ENCODE measurements at places on chromosomes 2 and 18.
A peak's percentile ranks its signal among the peaks of the same experiment; 100 is the strongest.

- DNase-seq: no peak
Measured at GRCh38 chr2:65530547-65531320, 98.3 kb upstream of the SPRED2 start.

- DNase-seq: no peak
Measured at GRCh38 chr2:231708773-231709635, 679 bp downstream of the PTMA start.

GRCh38 chr18:23283916-23284430 lies 148.7 kb downstream of the CABLES1 start:
- DNase-seq: no peak

- DNase-seq: peak; percentile 80
Measured at GRCh38 chr2:231394211-231395141, 1.0 kb upstream of the B3GNT7 start.

- no peak for DNase-seq
Measured at GRCh38 chr18:20966795-20967194, 144.8 kb downstream of the ROCK1 start.

- DNase-seq: no peak
Measured at GRCh38 chr18:42156281-42156680, 201.2 kb downstream of the PIK3C3 start.

GRCh38 chr2:230578106-230578505 lies 134.5 kb upstream of the CAB39 start:
- no peak for DNase-seq

DNA sequence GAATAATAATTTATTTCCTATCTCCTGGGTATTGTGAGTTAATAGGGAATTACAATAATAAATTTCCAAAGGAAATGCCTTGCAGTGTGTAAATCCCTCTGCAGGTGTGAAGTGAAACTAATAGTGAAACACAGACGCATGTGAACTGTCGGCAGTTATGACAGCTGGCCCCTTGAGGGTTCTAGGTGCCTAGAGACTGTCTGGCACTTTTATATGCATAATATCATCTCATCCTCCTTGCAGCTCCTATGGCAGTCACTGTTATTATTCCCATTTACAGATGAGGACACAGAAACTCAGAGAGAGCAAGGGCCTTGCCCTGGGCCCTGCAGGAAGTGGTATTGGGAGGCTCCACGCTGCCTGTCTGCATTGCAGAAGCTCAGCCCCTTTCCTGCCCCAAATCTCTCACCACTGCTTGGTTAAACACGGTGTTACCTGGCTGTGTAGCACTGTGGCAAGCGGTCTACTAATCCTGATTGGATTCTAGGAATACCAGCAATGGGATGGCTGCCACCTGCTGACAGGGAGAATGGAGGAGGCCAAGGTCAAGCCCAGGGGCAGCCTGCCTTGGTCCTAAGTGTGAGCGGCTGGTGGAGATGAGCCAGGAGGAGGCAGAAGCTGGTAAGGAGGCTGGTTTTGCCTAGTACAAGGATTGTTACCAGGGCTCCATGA lies 32.8 kb upstream of the ACKR3 start:
- no peak for DNase-seq

GRCh38 chr18:44518666-44519065 lies 162.0 kb upstream of the SETBP1 start:
- DNase-seq: no peak

DNA sequence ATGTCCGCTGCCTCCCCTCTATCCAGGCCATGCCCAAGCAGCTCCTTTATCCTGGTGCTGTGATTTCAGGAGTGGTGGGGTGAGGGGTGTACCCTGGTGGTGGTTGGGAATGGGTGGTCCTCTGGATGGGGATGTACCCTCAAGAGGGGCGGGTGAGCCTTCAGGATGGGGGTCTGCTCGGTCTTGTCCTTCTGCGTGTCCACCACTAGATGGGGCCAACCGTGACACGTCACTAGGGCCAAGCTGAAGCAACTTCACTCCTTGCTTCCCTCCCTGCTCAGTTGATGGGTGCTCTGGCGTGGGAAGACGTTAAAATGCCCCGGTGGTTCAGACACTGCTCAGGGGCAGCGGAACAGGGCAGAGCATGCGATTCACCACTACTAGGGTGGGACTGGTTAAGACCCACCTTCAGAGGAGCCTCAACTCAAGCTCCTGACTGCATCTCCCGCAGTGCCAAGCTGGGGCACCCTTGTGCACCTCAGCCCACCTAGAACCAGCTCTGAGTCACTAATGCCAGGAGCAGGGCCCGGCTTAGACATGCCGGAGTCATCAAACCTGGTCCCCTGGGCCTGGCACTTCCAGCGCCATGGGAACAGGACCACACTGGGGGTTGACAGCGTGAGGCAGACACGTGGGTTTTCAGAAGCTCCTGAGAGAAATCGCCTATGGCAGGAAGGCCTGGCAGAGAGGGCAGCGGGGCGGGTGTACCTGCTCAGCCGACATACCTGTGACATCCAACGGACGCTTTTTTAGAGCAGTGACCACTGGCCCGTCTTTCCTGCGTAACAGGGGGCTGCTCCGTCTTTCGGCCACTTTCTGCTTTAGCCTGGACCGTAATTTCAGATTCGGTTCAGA lies 256.7 kb downstream of the HDAC4 start:
- DNase-seq: peak; percentile 50

- no peak for DNase-seq
Measured at GRCh38 chr2:12675801-12676200, 40.9 kb upstream of the TRIB2 start.

- no peak for DNase-seq
Measured at GRCh38 chr2:126750506-126750905, 94.5 kb downstream of the GYPC start.

DNA sequence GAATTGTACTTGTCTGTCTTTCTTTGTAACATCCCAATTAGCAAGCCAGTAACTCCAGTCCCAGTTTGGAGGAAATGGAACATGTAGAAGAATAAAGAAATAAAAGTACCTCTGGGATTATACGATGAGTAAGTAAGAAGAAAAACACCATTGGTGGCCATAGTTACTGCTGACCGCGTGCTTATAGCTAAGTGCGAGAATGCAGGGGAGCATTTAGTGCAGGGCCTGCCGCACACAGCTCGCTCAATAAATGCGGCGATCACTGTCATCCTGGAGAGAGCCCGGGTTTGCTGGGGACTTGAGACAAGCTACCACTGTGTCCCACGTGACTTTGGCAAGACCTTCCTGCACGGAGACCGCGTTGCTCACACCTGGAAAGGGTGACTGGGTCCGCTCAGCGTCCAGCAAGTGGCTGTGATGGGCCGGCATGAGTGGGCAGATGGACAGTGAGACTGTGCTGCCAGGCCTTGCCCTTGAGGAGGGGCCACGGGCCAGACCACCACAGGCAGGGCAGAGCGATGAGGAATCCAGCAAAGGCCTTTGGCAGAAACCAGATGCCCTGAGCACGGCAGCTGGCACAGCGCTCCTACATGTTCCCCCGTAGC lies 54.8 kb downstream of the ADI1 start:
- no peak for DNase-seq

DNA sequence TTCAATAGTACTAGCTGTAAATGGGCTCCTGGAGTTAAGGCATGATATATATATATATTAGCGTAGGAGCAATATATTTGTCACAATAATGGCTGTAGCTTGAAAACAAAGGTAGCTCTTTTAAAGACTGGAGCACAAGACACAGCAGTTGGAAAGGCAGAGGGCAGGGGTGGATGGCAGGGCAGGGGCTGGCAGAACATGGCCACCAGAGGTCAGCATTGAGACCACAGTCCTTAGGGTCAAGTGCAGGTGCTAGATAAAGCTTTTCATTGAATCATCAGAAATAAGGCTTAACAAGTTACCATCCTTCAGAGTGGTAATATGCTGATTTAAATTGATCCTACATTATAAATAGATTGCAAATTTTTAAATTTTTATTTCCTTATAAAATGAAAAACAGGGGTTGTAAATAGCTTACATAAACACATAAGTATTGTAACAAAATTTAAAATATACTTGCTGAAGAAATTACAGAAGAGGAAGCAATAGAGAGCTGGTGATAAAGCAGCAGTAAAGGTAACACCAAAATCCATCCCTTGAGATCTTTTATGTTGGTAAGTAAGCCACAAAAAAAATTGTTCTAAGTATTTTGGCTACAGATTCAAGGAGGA lies 161.2 kb upstream of the PIEZO2 start:
- DNase-seq: no peak

DNA sequence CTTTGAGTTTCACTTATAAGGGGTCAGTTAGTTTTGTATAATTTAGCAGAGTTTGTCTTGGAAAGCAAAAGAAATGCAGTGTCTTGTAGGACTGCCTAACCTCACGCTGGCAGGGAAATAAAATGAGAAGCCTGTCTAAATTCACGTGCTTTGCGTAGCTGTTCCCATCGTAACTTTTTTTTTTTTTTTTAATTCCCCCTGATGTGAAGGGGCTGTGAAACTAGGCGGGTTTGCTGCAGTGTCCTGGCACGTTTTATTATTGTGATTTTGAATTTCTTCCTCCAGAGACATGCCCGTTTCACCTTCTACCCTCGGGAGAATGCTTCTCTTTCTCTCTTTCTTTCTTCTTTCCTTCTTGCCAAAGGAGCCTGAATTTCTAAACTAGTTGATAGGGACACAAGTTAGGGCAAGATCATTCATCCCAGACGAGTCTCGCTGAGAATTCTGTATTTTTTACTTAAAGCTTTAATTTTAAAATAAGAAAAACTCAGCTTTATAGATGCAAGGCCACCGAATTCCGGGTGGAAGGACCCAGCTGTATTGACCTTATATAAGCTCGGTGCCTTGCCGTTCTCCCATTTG lies 2.3 kb downstream of the MEIS1 start:
- no peak for DNase-seq

GRCh38 chr2:88500691-88501090 lies 48.2 kb upstream of the FOXI3 start:
- no peak for DNase-seq

DNA sequence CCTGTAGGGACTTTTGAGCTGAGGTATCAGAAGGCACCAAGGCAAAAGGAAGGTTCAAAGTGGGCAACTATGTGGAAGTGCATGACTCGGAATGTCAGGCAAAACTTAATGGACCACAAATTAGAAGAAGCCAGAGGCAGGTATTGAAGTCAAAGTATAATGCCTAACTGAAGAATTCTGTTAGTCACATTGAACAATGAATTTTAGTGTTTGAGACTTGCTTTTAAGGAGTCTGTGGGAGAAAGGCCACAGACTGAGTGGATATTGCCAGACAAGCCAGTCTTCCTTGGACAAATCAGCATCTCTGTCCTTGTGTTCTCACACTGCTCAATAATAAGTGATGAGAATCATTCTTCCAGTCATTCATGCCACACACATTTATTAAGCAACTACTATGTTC lies 498.9 kb downstream of the STK39 start:
- no peak for DNase-seq

DNA sequence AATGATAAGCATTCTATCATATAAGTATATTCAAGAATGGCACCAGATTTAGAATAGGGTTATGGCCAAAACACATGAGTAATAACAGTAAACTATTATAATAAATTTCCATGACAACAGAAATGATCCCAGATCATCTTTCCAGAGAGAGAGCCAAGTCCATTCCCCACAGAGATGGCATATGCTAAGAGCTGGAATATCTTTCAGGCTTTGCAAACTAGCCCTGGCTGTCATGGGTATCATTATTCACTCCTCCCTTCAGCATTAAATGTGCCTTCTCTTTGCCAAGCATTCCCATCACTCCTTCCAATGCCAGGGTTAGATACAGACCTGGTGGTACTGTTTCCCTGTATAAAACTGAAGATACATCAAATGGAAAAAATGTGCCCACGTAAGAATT lies 10.9 kb downstream of the FEZ2 start:
- no peak for DNase-seq

DNA sequence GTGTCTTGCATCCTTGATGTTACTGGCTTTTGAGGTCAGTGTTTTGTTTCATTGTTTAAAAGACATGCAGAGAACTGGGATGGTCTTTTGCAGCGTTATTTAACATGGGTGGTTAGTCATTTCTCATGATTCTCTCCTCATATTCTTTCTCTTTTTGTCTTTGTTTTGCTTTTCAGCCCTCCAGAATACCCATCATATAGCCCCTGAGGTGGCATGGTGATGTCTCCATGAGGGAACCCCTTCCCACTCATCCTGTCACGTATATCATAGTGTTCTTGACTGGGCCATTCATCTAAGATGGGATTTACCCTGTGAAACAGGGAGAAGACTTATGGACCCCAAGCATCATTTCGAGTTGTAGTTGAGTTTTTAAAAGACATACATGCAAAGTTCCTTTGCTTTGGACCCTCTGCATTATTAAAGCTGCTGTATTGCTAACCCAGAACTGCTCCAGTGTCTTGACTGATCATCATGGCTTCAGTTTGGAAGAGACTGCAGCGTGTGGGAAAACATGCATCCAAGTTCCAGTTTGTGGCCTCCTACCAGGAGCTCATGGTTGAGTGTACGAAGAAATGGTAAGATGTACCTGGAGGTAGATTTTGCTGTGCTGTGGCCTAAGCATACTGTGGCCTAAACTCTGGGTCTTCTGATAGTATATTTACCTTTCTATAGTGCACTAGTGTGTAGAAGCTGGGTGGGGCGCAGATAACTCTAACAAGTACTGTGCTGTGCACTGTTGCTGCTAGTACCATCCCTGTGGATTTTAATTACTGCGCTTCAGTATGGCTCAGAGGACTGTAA lies 1.4 kb downstream of the EHBP1 start:
- no peak for DNase-seq

- DNase-seq: no peak
Measured at GRCh38 chr2:86621280-86621943, 2.3 kb downstream of the RNF103 start.

GRCh38 chr2:200609028-200609614 lies 23.3 kb downstream of the AOX1 start:
- no peak for DNase-seq

- no peak for DNase-seq
Measured at GRCh38 chr2:1869987-1870386, 125.7 kb upstream of the PXDN start.

DNA sequence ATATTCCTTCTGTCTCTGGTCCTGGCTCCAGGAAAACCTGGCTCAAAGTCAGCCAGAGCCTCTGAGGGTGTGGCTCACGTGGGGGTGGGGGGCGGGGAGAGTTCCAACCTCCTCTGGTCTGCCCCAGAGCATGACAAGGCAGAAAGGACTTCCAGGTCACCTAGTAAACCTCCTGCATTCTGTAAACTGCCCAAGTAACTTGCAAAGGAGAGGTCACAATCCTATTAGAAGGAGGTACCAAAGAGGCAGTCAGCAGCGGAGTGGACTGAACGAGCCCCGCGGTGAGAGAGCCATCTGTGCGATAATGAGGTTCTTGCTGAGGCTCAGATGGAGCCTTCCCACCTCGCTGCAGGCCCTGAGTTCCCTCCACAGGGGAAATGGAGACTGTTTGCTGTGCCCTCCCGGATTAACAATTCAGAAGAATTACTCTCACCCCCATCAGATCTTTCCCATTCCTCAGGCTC lies 58.9 kb upstream of the GATA6 start:
- DNase-seq: no peak

- no peak for DNase-seq
Measured at GRCh38 chr18:32961538-32961937, 188.7 kb upstream of the KLHL14 start.
